ENCODE measurements at places on chromosomes 11 and 22.

DNA sequence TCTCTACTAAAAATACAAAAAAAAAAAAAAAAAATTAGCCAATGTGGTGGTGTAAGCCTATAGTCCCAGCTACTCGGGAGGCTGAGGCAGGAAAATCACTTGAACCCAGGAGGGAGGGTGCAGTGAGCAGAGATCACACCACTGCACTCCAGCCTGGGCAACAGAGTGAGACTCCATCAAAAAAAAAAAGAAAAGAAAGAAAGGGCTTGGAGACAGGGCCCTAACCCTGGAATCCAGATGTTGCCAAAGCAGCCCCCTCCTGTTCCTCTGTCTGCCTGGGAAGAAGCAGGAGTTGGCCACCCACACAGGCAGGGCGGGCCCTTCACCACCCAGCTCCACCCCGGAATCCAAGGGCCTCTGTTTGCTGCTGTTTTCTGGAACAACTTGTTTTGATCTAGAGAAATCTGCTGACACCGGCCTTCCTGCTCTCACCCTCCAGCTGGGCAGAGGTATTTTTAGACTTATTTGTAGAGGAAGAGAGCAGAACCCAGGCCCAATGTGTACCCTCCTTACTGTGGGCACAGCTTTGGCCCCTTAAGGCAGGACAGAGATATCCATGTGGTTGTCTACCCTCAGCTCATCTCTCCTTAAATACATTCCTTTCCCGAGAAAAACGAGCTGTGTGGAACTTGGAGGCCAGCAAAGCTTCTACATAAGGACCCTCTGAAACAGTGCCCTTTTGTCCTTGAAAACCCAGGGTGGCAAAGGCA, 2.7 kb upstream of the NEAT1 start:
- no peak for DNase-seq

GRCh38 chr11:117199053-117199915, at the start of gene TAGLN:
Gene TAGLN (plus strand): TSS chr11:117199370. CDS start chr11:117203014, 3,644 bp downstream.
- peak; percentile 89 for DNase-seq

DNA sequence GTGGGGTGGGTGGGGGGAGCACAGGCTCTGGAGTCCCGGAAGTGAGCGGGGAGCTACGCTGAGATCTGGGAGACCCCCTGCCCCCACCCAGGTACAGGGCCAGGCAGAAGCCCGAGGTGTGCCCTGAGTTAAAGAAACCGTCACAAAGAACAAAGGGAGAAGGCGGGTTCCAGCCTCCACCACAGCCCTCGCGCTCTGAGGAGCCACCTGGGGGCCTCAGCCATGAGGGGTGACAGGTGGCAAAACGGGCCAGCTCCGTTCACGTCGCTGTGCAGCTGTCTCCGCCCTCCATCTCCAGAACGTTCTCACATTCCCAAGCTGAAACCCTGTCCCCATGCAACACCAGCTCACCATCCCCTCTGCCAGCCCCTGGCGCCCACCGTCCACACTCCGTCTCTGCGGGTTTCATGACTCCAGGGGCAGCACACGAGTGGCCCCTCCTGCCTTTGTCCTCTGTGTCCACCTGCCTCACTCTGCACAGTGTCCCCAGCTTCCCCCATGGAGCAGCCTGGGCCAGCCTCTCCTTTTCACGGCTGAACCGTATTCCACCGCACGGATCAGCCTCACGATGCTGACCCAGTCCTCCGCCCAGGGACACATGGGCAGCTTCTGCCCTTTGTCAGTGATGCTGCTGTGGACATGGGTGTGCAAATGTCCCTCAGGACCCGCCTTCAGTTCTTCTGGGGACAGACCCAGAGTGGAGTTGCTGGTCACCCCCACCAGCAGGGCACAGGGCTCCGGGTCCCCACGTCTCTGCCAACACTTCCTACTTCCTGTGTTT, 1.7 kb upstream of the MUC5B start:
- DNase-seq = no peak

GRCh38 chr11:117300283-117300663, 9.1 kb downstream of the BACE1-AS start:
- DNase-seq = no peak

GRCh38 chr11:100774132-100774531, 87.0 kb downstream of the ARHGAP42 start:
- DNase-seq = no peak

- DNase-seq = no peak
Observed at GRCh38 chr22:46033256-46034200, 56.6 kb upstream of the WNT7B start.

- peak; percentile 41 for DNase-seq
Observed at GRCh38 chr11:10181811-10182210, 112.2 kb downstream of the SBF2 start.

DNA sequence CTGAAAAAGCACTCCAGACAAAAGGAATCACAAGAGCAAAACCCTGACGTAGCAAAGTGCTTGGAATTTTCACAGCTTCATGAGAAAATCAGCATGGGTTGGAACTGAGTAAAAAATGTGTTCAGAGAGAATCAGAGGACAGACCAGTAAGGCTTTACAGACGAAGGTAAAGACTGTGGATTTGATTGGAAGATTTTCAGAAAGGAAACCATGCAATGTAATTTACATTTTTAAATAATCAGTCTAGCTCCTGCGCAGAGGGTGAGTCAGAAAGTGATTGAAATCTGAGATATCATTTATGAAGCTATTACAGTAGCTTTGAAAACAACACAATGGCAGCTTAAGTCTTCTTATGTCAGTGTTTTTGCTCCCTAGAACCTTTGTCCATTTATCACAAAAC, 1122.3 kb downstream of the LRRC4C start:
- no peak for DNase-seq

GRCh38 chr11:61695917-61696316, 15.7 kb downstream of the DAGLA start:
- DNase-seq = peak; percentile 52

DNA sequence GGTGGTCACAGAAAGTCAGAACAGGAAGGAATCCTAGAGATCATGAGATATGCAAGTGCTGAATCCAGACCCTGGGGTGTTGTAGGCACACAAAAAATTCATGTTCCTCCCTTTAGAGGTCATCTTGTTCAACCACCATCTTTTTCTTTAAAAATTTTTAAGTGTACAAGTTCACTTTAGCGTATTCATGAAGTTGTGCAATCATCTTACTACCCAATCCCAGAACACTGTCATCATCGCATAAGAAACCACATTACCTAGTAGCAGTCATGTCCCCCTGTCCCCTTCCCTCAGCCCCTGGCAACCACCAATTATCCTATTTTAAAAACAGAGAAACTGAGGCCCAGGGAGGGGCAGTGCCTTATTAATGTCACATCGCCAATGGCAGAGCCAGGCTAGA, 20.3 kb upstream of the WNT11 start:
- no peak for DNase-seq

- no peak for DNase-seq
Observed at GRCh38 chr11:111101881-111102280, 143.6 kb upstream of the POU2AF2 start.

DNA sequence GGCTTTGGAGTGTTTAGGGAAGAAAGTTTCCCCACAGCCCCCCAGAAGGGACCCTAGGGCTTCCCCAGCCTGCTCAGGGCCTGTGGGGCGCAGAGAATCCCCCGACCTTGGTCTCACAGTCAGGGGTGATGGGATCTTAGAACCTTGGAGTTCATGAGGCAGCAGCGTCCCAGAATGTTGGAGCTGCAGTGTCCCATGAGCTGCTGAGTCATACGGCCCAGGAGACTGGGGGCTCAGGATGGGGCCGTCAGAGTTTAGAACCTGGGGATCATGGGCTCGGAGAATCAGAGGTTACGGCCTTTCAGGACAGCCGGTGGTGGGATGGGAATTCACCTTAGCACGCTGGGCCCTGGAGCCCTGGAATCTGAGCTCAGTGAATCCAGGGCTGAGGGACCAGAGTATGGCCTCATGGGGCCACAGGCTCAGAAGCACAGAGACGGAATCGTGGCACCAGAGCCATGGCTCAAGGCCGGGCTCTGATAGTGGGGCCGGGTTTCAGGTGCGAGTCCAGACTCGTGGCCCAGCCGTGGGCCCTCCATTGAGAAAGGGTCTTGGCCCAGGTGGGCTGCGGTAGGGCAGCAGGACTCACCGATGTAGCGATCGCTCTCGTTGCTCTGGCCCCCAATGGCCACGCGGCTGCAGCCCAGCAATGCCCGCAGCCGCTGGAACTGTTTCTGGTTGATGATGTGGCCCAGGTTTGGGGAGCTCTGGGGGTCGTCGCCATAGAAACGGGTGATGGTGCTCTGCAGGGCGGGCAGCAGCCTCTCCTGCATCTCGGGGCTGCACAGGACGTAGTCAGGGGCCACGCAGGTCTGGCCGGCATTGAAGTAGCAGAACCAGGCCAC, 9.5 kb downstream of the ALDH3B2 start:
- no peak for DNase-seq

All from amniotic stem cell (primary cell).